ENCODE measurements at places on chromosomes 2 and 18.

GRCh38 chr2:168849610-168850009 is 40.6 kb downstream of the SPC25 start:
- DNase-seq = peak; percentile 16

DNA sequence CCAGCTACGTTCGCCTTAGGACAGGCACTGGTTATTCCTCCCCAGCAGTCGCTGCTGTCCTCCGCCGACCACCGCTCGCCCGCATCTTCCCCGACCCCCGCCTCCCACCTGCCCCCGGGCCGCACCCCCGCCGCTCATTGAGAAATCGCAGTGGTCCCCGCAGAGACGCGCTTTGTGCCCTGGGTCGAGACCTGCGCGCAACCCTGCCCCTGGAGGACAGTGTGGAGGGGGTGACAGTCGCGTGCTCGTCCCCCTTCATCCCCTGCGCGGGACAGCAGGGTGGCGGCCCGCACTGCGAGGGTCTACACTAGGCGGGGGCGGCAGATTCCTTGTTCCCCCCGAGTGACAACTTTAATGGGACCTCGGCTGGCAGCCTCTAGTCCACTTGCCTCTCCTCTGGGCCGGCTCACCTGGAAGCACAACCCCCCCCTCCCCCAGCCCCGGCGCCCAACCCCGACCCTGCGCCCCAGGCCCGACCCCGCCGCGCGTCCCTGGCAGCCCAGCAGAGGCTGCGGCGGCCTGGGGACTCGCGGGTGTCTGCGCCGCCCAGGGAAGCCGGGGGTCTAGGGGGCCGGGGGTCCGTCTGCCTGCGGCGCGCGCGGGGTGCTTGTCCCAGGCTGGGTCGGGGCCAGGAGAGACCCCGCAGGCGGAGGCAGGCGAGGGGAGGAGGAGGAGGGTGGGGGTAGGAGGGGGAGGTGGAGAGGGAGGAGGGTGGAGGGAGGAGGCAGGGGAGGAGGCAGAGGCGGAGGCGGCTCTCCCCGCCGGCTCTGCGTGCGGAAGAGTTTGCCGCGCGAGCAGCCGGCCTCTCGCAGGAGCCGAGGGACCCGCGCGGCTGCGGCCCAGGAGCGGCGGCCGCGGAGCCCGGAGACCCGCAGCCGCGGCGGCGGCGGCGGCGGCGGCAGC is at the start of gene NPAS2:
NPAS2 (plus strand) TSS at position 770 of the 903 bp plus-strand sequence. CDS start 84,616 bp downstream, outside the sequence.
- DNase-seq = no peak

GRCh38 chr18:51006948-51007789 is 22.8 kb upstream of the SMAD4 start:
- no peak for DNase-seq

DNA sequence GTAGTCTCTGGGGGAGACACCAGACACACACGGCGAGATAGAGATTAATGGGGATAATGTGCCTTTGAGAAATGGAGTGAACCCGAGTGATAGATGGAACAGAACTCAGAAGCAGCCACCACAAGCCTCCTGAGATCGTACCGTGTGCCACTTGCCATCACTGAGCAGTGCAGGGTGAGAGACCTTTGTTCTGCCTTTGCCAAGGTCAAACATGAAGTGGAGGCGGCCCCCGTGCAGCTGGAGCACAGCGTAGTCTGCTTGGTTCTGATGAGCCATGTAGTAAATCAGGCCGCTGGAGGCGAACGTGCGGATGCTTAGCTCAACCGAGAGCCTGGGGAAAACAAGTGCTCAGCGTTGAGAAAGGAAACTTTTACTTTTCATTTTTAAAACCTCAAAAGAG is 167.0 kb downstream of the LAMA1 start:
- no peak for DNase-seq

DNA sequence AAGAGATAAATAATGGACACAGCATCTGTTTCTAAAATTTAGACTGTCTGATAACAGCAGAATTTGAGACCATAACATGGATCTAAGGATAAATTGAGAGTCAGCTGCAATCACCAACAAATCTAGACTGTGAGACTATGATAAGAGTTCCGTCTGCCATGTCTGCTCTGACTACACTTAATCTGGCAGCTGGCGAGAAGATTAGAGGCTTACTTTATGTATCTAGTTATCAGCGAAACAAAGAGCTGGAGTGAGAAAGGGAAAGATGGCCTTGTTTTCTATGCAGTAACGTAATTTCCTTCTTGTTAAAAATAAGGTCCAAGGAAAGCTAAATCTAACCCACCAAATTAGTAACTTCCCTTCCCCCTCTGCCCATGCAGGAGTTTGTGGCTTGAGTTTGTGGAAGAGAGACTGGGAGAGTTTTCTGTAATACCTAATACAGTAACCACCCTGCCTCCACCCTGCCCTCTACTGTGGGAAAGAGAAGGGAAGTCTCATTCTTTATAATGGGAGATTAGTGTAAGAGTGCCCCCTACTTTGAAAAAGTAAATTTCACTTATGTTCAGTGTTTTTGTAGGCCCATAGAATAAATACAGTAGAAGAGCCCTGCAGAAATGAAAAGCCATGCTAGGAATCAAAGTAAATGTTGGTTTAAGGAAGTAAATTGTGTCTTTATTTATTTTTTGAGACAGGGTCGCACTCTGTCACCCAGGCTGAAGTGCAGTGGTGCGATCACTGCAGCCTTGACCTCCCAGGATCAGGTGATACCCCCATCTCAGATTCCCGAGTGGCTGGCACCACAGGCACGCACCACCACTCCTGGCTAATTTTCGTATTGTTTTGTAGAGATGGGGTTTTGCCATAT is 27.5 kb downstream of the EML4 start:
- DNase-seq = peak; percentile 67

- DNase-seq = no peak
Observed at GRCh38 chr2:212957624-212958023, 193.8 kb downstream of the IKZF2 start.

DNA sequence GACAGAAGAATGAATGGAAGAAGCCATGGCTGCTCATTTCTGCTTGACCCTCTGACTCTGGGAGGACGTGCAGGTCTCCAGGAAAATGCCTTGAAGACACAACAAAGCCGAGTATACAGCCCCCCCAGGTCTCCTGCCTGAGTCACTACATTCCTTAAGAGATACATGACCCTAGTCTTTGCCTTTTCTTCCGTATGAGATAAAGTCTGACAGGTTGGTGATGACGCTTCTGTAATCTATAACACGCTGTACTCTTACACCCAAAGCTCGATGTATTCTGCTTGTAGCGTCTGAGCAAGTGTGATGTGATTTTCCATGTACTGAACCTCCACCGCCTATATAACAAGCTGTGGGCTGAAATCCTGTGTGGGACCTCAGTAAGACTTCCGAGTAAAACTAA is 77.3 kb downstream of the KCTD1 start:
- peak; percentile 75 for DNase-seq

DNA sequence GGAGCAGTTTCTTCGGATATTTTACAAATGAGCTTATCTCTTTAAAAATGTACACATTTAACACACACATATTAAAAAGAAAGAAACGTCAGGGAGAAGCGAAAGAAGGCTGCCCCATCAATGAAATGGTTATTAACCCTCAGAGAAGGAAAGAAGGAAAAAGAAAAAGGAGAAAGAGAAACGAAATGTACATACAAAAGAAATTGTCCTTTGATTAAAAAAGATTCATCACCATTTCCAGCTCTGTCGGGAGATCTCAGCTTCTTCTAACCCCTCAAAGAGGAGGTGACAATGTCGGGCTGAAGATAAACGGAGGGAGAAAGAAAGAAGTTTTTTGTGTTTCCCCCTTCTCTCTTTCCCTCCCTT is 1.5 kb downstream of the IKZF2 start:
- DNase-seq = no peak

GRCh38 chr2:84904717-84905174 is 710 bp upstream of the TMSB10 start:
- peak; percentile 65 for DNase-seq

GRCh38 chr2:108377401-108377800 is 353 bp upstream of the SULT1C4 start:
- peak; percentile 26 for DNase-seq

GRCh38 chr18:26089293-26090129 is 902 bp downstream of the SS18 start:
- DNase-seq = peak; percentile 34

GRCh38 chr2:12979066-12979465 is 262.3 kb downstream of the TRIB2 start:
- DNase-seq = no peak

GRCh38 chr18:498931-499775 is 1.3 kb downstream of the COLEC12 start:
- DNase-seq = peak; percentile 90

DNA sequence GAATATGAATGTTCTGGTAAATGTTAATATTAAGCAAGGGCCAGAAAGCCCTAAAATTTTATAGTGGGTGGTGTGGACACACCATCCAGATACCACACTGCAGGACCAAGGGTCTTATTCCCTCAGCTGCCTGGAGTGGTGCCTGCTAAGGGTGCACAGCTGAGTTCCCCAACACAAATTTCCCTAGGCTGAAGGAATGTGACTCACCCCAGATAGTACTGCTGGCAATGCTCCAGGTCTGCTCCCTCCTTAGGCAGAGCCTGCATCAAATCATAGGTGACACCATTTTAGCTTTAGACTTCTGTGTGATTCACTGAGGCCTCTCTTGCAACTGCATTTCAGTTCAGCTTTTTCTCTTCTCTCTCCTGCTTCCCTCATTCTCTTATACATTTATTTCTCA is 321.1 kb downstream of the SATB2 start:
- DNase-seq = peak; percentile 18

- no peak for DNase-seq
Observed at GRCh38 chr2:26316041-26316440, 29.9 kb upstream of the SELENOI start.

- no peak for DNase-seq
Observed at GRCh38 chr2:38722271-38723061, 28.7 kb downstream of the SRSF7 start.

DNA sequence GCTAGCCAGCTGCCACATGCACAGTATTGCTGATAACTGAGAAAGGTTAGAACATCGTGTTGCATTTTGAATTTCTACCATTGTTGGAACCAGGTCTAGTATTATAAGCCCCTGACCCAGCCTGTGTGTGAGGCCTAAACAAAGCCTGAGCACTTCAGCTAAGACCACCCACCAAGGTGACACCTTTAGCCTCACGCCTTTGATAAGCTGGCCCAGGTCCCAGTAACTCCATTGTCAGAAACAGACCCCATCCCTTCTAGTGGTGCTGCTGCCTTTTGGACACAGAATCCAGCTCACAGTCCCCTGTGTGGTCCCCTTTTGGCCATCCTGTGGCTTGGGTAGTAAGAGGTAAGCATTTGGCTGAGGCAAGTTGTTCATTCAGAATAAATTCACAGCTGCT is 1.6 kb downstream of the ELMOD3 start:
- DNase-seq = no peak

- no peak for DNase-seq
Observed at GRCh38 chr2:134679745-134680144, 39.1 kb downstream of the TMEM163 start.

DNA sequence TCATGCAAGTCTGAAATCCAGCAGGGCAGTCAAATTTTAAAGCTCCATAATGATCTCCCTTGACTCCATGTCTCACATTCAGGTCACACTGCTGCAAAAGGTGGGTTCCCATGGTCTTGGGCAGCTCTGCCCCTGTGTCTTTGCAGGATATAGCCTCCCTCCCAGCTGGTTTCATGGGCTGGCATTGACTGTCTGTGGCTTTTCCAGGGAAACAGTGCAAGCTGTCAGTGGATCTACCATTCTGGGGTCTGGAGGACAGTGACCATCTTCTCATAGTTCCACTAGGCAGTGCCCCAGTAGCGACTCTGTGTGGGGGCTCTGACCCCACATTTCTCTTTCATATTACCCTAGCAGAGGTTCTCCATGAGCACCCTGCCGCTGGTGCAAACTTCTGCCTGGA is 220.6 kb upstream of the COPS8 start:
- DNase-seq = no peak
